ENCODE measurements at places on chromosomes 6 and 20. TPM values are rescaled to one million over a fixed set of nuclear protein-coding genes. Genes with fewer than 3 reads are reported as not detected.

DNA sequence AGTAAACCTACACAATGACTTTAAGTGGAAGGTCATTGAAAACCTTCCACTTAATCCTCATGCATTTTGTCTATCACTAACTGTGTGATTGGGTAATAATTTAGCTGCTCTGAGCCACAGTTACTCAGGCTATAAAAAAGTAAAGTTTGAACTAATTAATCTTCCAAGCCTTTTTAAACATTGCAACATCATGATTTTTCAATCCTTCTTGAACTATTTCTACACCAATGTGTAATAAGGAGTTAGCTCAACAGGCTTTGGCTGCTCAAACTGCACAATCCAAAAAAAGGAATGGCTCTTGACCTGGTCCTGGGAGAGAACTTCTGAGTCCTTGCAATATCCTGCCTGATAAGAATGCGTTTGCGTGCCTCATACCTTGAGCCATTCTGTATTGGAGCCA, 34.8 kb upstream of the FILIP1 start:
- DNase-seq, result no peak

FAM229B gene
- total RNA-seq, result 34.8 TPM

GRCh38 chr6:146546443-146547043, 2.9 kb downstream of the RAB32 start:
- peak; percentile 90 for DNase-seq

DNA sequence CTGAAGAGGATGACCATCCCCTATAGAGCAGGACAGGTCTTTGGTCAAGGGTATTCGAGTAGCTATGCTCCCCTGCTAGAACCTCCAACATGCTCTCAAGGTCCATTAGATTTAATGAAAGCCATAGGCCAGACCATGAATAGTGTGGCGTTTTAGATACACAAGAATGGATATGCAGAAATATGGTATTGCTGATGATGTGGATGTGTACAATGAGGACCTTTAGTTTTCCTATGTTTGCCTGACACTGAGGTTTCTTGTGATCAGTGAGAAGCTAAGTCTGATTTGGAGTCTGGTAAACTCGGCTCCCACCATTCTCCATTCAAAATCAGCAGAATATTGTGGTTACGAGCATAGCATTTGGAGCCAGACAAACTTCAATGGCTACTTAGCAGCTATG, 125.6 kb downstream of the TSHZ2 start:
- DNase-seq, result peak; percentile 74

SLC52A3 gene
- 0.22 TPM for total RNA-seq

DNA sequence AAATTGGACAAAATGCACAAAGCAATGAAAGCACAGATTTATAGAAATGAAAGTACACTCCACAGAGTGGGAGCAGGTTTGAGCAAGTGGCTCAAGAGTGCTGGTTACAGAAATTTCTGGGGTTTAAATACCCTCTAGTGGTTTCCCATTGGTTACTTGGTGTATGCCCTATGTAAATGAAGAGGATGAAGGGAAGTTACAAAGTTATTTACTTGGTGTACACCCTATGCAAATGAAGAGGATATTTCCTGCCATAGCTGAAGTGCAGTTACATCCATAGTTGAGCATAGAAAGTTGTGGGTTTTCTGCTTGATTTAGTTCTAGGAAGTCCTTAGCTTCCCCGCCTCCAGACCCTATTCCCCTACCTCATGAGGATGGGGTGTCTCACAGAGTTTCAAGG, 22.7 kb downstream of the BCAS1 start:
- DNase-seq, result no peak

GRCh38 chr6:71531006-71531405, 242.4 kb downstream of the OGFRL1 start:
- DNase-seq, result no peak

- DNase-seq, result no peak
Observed at GRCh38 chr6:157614026-157614568, 208.9 kb upstream of the SNX9 start.

DNA sequence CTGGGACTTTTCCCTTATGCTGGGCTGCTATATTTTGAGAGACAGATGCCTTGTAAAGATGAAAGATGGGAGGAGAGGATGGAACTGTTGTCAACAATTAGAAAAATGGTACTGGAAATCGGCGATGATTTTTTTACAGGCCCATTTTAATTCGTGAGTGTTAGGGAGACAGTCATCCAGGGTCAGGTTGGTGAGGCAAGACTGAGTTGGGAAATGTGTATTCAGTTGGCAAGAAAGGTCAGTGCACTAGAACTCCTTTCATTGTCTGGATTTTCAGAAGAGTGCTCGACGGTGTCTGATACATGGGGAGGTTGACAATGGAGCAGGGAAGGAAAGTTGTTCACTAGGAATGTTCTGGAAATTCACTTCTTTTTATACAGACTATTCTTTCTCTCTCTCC, 394.4 kb downstream of the QKI start:
- DNase-seq, result no peak

CENPB gene
- 44.7 TPM for total RNA-seq

GRCh38 chr6:26141378-26141904, 54.2 kb downstream of the HFE start:
- DNase-seq, result no peak

DNA sequence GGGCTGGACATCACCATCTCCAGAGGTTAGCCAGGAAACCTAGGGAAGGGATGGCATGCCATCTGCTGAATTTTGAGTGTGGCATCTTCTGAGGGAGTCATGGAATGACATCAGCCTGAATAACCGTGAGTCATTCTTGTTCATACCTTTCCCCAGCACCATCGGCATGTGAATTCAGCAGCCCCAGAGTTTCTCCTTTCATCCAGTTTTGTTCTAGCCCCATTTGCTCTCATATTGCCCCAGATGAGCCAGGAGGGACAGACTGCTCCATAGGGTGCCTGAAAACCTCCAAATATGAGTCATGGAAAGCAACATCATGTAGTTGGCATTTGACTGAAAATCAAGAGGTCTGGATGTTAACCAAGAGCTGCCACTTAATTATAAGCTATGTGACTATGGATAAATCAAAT, 219.2 kb upstream of the SGK1 start:
- DNase-seq, result no peak

DNA sequence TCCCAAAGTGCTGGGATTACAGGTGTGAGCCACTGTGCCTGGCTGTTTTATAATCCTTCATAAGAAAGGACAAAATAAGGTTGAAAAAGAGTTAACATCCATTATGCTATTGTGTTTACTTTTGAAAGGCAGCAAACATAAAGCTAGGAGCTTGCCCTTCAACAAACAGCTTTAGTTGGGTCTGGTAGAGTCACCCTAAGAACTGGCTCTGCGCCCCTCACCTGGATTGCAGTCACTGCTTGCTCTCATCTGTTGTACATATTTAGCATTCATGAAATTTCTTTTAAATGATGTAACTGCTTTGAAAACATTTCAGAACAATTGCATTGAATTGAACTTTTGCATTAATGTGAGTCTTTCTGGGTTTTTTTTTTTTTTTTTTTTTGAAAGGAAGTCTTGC, 38.9 kb downstream of the JARID2 start:
- DNase-seq, result no peak

DNA sequence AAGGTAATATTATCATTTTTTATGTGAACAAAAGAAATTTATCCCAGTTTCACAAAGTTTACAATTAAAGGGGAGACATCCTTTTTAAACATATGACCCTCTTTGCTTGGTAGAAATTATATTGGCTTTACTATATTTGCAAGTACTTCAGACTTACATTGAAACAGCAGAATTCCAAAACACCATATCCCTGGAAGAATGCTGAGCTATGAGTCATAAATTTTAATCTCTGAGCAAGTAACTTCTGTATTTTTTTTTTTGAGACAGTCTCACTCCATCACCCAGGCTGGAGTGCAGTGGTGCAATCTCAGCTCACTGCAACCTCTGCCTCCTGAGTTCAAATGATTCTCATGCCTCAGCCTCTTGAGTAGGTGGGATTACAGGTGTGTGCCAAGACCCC, 240.4 kb downstream of the TBC1D32 start:
- DNase-seq, result no peak

CAP2 gene
- total RNA-seq, result 56.3 TPM

COX4I2 gene
- 11.4 TPM for total RNA-seq

MATN4 gene
- 0.58 TPM for total RNA-seq

GRCh38 chr6:31574106-31575061, 981 bp upstream of the TNF start:
- DNase-seq, result no peak

TMEM244 gene
- total RNA-seq, result 0.22 TPM

DNA sequence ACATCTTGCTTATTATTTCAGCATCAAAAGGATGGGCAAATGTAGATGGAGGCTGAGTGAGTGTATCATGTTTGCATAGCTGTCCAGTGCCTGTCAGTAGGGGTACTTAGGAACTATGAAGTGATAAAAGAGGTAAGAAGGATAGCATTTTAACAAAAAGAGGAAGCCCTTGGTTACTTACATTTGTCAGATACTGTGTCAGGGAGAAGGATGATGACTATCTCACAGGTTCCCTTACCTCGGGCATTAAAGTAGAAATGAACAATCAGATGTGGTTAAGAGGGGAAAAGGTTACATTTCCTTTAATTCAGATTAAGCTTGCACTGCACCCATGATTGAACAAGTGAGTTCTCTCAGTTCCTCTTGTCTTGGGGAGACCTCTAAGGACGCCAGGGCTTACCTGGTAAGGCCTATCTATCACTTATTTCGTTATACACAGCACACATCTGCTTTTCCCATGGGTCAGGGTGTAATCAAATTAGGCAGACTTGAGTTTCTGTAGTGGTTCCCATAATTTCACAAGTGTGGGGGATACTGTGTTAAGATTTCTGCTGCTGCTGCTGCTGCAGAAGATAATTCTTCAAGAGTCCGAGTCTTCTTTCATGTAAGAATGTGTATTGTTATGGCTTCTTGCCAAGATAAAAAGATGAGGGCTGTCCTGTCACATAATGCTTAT, 4.5 kb downstream of the FOXO3 start:
- DNase-seq, result peak; percentile 18

DNA sequence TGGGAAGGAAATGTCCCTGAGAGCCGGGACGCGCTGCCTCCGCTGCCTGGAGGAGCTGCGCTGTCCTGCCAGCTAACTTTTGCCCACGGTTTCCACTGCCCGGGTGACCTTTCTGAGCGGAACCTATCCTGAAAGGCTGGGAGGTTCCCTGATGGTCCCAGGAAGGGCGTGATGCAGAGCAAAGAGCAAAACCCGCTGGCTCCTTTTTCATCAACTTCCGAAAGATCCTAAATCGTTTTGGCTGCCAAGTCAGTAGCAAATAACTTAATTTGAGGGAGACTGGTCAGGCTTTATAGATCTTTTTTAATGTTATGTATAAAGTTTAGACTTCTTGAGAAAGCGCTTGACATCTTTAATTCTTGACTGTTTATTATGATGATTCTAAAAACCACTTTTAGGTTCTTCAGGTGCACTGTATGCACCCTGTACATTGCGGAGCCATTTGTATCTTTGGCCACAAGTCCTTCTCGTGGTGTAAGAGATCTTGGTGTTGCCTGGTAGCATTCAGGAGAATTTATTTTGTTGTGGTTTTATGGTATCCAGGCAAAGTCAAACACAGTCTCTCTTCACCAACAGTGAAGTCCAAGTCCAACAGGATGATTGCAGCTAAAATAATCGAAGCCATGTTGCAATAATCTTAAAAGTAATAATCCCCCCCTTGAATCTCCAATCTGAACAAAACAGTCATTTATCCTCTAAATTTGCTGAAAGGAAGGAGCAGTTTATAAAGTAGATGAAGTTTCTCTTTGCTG, at the start of gene SYNE1:
Gene SYNE1, minus strand, starts transcription at position 67 of the 752 bp plus-strand sequence. CDS start 9,031 bp downstream, outside the sequence.
- no peak for DNase-seq

- peak; percentile 23 for DNase-seq
Observed at GRCh38 chr6:136921936-136922684, at the start of gene SLC35D3. SLC35D3 (plus strand) TSS chr6:136922301; CDS start chr6:136922429, 128 bp downstream.

GRCh38 chr20:32282461-32282860, 5.0 kb downstream of the KIF3B start:
- peak; percentile 50 for DNase-seq

MAVS gene
- 14.6 TPM for total RNA-seq

- no peak for DNase-seq
Observed at GRCh38 chr20:48629069-48629959, 198.5 kb downstream of the PREX1 start.

DNA sequence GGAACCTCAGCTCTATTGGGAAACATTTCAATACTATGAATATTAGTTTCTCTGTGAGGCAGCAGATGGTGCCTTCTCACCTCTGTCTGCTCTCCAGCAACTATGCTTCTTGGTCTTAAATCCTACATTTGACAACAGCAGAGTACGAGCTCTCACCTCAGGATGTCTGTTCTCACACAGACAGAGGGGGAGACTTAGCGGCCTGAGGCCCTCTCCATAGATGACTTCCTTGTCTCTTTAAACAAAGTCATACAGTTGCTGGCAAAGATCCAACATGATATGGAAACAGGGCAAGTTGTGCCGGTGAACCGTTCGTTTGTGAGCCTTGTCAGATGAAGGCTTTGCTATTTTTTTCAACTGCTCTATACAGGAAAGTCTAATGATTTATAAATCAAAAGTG, 43.7 kb upstream of the GABRR1 start:
- DNase-seq, result peak; percentile 38

SLC22A3 gene
- total RNA-seq, result 8.2 TPM
